ENCODE measurements at places on chromosomes 2 and 18. TPM values are rescaled to one million over a fixed set of nuclear protein-coding genes. Genes with fewer than 3 reads are reported as not detected.
A peak's percentile ranks its signal among the peaks of the same experiment; 100 is the strongest.

- no peak for DNase-seq
These were observed 19.8 kb downstream of the SPIRE1 start for GRCh38 chr18:12637901-12638643.

- DNase-seq: no peak
These were observed 11.5 kb downstream of the ROCK1 start for GRCh38 chr18:21100146-21100545.

- peak; percentile 58 for DNase-seq
These were observed 85.2 kb downstream of the NDUFA10 start for GRCh38 chr2:239939736-239940483.

GRCh38 chr2:187093771-187094412, 244.9 kb upstream of the ZSWIM2 start:
- no peak for DNase-seq

DNA sequence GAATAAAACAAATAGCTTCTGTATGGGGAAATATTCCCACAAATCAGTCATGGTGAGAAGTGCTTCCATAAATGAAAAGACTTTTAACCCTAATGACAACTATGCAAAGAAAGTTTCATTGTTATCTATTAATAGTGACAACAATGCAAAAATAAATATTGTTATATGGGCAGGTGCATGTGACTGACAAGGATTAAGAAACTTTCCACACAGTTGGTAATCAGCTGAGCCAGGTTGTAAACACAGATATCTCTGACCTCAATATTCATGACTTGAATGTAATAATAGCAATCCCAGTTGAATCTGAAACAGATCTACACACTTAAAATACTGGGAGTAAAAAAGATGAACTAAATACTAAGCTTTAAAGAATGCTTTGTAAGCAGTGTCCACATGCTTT, 517.0 kb upstream of the SOX11 start:
- no peak for DNase-seq

DNA sequence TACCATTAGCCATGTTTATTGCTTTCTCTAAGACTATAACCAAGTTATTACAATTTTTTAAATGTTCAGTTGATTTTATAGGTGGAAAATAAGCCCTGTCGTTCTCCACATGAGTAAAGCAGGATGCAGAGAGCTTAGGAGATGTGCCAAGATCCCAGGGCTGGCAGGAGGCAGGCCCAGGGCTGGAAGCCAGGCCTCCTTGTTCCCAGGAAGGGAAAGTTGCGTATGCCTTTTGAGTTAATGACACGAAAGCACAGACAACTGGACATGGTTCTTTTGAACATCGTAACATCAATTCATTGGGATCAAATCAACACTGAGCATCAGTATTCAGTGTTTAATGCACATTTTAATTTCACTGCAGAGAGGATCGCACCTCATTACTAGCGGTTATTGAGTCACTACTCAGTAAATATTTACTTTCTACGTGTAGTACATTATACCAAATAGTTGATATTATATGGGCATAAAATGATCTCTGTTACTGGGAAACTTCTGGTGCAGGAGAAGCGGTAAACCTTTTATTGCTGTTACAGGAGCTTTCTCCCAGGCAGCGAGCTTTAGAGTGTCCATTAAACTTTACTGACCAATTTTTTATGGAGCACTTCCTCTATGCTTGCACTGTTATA, 60.0 kb downstream of the RNF144A start:
- DNase-seq: no peak

DNA sequence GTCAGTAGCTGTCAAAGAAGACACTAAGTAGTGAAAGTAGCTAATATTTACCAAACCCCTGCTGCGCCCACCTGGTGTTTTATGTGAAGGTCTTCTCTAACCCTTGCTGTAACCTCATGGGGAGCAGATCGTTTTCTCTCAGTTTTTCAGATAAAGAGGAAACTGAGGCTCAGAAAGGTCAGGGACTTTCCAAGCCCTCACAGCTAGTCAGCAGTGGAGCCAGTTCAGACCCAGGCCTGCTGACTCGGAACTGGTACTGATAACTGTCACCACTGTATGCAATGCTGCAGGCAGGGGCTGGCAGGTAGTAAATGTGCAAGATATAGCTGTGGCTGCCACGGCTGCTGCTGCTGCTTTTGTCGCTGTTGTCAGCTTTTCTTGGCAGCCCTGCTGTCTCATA, 69.1 kb downstream of the LRRFIP1 start:
- DNase-seq: no peak

DNA sequence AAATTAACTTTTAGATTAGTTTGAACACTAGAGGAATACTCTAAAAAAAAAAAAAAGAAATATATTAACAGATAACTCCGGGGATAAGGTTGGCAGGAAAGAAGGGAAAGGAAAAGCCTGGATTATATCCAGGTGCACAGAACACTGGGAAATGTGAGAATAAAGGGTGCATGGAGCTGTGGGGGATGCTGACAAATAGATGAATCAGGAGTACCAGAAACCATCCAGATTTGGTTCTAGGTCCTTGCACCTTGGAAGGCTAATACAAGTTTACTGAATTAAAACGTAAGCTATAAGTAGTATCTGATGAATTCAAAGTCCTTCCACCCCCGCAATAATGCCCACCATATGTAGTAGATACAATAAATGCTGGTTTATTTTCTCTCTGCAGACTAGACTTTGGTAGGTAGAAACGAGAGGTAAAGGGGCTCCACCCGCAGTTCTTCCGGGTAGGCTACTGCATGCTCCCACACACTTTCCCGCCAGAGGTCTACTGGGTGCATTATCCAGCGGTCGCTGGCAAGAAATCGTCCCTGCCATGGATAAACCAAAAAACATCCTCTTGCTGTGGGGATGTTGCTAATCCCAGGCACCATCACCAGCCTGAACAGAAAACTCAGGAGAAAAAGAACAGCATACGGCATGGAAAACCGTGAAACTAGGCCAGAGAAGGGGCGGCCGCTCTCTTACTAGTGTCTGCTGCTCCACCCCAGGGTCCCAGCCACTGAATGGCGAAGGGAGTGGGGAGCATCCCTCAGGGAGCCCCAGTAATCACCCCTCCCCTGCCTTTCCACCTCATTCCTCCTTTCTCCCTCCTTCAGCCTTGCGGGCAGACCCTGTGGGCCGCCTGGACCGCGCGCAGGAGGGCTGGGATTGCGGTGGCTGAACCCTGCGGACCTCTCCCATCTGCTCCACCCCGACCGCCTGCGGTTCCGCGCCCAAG, 1.5 kb downstream of the CNRIP1 start:
- DNase-seq: no peak

GRCh38 chr2:12050396-12050795, 304.0 kb downstream of the LPIN1 start:
- DNase-seq: no peak

DNA sequence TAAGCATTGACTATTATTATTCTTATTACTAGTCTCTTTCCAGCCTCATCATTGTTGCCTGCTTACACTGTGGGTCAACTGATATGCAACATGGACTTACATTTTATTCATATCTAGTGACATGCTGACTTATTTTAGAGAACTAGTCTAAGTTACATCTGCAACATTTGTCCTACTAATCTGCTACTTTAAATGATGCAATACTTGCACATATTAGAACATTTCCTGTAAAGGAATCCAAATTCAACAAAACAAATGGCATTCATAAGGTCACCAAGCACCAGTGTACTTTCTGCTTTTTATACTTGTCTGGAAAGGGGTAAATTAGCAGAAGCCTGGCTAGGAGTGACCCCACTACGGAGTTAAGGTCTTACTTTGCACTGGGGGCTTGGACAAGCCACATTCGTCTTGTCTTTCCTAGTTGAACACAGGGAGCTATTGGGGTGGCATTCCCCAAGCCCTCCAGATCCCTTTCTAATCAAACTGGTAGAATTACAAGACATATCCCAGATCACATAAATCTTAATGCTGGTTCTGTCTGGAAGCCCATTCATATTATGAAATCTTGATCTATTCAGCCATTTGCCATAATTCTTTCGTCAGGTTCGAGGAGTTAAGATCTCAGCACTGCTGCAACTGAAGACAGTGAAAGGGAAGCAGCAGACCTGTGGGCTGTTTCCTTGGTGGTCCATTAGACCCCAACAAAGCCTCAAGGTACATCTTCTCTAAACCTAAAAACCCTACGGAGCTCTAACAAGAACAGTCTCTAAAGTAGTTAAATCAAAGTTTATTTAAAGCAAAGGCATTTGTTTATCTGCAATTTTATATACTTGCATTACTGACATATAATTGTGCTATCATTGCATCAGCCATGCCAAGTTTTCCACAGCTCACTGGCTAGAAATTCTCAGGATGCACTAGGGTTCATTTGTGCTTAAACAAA, 49.9 kb upstream of the RTN4 start:
- no peak for DNase-seq

DNA sequence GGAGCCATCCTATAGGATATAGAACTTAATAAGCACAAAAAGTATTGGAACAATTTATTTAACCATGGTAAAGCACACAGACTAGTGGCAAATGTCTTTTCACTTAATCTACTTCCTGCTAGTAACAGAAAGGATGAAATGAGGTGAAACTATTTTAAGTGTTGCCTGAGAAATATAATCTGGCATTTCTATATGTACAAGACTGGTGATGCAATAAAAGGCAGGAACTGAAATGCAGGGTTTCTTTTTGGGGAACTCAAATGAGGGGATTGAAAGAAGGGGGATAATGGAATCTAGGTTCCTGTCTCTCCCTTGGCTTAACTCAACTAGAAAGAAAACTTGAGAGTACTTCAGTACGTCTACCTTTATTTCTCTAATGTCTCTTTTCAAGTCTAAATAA, 122.3 kb downstream of the MEMO1 start:
- DNase-seq: no peak

DNA sequence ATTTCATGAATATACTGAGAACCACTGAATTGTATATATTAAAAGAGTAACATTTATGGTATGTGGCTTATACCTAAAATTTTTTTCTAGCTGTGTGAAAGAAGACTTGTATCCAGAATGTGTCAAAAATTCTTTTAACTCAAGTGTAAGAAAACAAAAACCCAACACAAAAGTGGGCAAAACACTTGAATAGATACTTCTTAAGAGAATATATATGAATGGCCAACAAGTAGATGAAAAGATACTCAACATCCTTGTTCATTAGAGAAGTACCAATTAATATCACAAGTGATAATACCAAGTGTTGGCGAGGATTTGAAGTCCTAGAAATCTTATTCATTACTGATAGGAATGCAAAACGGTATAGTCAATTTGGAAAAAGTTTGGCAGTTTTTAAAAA, 107.2 kb upstream of the MYO3B start:
- DNase-seq: no peak

GRCh38 chr18:13376841-13377351, 158.3 kb downstream of the LDLRAD4 start:
- DNase-seq: no peak

- DNase-seq: no peak
These were observed 34.9 kb downstream of the RAB10 start for GRCh38 chr2:26068602-26069298.

GRCh38 chr2:20509770-20510490, 63.1 kb downstream of the RHOB start:
- DNase-seq: no peak

GRCh38 chr18:52395146-52395852, 55.3 kb downstream of the DCC start:
- no peak for DNase-seq

DNA sequence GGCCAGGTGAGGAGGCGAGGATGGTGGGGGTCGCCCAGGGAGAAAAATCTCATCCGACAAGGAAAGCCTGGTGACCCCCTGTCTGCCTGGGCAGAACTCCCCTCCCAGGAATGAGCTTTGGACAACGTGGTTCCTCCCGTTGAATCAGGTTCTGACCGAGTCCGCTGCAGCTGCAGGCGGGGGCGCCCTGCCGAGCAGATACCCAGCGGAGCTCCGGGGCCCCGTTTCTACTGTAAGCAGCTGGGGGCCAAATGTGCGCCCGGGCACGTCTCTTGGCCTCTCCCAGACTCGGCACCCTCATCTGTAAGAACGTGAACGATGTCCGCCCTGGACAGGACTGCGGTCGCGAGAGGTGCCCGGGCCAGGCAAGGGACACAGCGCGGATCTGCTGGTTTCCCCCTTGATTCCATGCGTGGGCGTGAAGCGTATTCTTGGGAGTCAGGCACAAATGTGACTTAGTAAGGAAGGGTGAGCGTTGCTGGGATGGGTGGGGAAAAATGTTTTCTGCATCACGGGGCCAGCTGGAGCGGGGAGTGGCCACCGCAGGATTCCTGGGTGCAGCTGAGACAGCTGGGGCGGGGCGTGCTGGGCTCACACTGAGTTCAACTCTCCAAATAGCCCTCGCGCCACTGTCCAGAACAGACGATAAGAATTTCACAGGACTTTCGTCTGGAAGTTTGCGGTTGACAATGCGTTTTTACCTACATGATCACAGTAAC, 20.2 kb upstream of the TUBB6 start:
- DNase-seq: peak; percentile 90

GRCh38 chr2:159032146-159032545, 63.7 kb downstream of the TANC1 start:
- no peak for DNase-seq

- no peak for DNase-seq
These were observed 678.1 kb upstream of the SLC8A1 start for GRCh38 chr2:41129988-41130387.

DNAJC5G gene
- total RNA-seq: 1.9 TPM

MTERF4 gene
- 23.0 TPM for total RNA-seq

RAPGEF4 gene
- total RNA-seq: 9.0 TPM

SATB2 gene
- total RNA-seq: 1.1 TPM

LOXHD1 gene
- total RNA-seq: 0.35 TPM

SKA1 gene
- total RNA-seq: 0.38 TPM

TAF1B gene
- total RNA-seq: 6.3 TPM

FIGN gene
- total RNA-seq: 16.7 TPM

POTEJ gene
- total RNA-seq: not detected

ALPP gene
- not detected for total RNA-seq

ACOXL gene
- not detected for total RNA-seq

STAT4 gene
- total RNA-seq: 0.76 TPM

UGT1A7 gene
- not detected for total RNA-seq

CPS1 gene
- 3.0 TPM for total RNA-seq

LYG2 gene
- total RNA-seq: not detected

C2orf66 gene
- not detected for total RNA-seq

ATG4B gene
- 43.3 TPM for total RNA-seq
